Stimulated activated CD4-positive, alpha-beta T cell treated with anti-CD3 and anti-CD28 coated beads, Interleukin-1b, Interleukin-23, amount 100 ng/mL, for 1 hour (primary cell): ENCODE measurements at places on chromosomes 12 and 14.

GRCh38 chr14:54002653-54003052 is 46.0 kb upstream of the BMP4 start:
- no peak for DNase-seq

DNA sequence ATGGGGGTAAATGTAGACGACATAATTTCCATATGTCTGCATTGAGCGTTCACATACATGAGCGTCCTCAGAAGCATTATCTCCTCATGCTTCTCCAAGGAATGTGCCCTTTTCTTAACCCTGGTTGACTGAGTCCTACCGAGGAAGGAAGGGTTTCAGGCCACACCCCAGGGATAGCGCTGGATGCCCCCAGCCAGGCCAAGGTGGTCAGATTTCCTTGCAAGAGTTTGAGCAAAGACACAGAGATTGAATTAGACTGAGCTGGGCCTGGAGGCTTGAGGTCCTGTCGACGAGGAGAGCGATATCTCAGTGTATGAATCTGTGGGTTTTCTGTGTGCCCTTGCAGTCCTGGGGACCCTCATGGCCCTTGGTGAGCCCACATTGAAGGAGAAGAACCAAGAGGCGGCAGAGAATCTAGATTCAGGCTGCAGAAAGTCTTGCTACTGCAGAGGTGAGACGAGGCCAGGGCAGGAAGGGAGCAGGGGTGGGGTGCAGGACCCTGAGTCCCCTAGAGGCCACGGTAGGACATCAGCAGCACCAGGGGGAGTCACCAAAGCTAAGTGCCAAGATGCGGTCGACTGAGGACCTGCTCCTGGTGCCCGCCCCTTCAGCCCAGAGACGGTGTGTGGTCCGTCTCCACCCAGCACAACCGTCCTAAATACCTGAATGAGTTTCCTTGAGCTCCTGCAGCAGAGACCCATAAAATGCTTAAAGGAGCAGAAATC is 94.7 kb upstream of the DIO3 start:
- no peak for DNase-seq

DNA sequence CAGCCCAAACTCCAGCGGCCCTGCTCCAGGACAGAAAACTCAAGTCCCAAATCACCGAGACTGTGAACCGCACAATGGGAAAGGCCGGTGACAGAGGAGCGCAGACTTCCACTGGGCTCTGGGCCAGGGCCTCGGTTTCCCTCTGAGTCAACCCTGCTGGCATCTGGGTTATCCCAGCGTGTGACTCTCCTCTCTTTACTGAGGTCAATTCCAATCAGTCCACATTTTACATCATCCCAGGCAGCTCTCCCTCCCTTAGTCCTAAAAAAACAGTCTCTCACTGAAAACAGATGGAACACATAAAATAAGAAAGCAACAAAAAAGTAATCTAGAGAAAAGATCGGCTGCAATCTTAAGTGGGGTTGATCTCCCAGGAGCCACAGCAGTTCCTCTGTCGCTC is 36.9 kb downstream of the ITPK1 start:
- no peak for DNase-seq

DNA sequence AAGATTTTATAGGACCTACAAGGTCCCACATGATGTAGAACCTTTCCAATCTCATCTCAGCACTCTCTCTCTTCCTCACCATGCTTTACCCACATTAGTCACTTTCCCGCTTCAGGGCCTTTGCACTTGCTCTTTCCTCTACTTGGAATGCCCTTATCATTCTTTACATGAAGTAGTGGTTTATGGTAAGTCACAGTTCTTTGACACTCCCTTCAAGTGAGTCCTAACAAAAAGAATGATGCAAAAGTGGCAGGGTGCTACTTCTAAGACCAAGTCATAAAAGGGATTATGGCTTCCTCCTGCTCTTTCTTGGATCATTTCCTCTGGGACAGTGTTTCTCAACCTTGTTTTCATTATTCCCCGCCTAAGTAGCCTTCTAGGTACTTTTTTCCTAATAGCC is 13.1 kb downstream of the TMBIM4 start:
- DNase-seq: no peak

GRCh38 chr12:16796168-16796567 is 190.2 kb upstream of the LMO3 start:
- DNase-seq: no peak

DNA sequence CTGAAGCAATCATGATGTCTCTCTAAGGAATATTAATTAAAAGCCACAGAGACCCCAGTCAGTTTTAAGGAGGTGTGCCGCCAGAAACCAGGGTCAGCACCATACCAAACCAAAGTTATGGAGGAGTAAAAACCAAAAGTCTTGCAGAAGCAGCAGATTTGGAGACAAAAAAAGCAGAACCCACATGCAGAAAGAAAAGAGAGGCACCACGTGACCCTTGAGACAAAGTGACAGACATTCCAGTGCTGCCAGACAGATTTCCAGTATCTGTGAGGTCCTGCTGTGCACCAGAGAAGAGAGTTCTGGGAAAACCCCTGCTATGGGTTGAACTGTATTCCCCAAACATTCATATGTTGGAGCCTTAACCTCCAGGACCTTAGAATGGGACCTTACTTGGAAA is 59.7 kb downstream of the CAPZA3 start:
- no peak for DNase-seq

- peak; percentile 68 for DNase-seq
These were observed 135.3 kb downstream of the PRKCH start for GRCh38 chr14:61456720-61457119.

- no peak for DNase-seq
These were observed 47.8 kb downstream of the RDH12 start for GRCh38 chr14:67749341-67750084.

- no peak for DNase-seq
These were observed 75.5 kb downstream of the RAD52 start for GRCh38 chr12:873954-874353.

- DNase-seq: no peak
These were observed 12.1 kb upstream of the ANO6 start for GRCh38 chr12:45203767-45204166.

DNA sequence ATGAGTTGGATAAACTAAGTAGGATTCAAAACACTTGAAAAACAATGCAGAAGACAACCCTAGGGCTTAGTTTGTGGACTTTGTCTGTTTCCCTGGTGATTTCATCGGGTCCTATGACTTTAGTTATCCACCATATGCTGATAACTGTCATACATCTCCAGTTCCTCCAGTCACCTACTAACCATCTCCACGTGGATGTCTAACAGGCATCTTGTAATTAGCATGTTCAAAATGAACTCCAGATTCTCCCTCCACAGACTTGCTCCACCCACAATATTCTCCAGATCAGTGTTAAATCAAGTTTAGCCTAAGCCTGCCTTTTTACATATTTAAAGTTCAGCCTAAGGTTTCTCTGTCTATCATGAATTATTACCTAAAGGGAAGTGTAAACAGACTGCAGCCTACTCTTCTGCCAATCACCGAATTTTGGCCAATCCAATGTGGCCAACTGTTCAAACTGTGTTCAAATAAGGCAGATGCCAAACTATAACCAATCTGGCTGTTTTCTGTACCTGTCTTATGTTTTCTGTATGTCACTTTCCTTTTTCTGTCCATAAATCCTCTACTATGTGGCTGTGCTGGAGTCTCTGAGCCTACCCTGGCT is 87.1 kb downstream of the PAX9 start:
- DNase-seq: no peak

DNA sequence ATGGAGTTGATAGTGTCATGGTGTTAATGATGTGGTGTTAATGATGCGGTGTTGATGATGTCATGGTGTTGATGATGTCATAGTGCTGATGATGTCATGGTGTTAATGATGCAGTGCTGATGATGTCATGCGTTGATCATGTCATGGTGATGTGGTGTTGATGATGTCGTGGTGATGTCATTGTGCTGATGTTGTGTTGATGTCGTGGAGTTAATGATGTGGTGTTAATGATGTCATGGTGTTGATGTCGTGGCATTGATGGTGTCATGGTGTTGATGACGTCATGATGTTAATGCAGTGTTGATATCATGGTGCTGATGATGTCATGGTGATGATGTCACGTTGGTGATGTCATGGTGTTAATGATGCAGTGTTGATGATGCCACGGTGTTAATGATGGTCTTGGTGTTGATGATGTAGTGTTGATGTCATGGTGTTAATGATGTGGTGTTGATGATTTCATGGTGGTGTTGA is 49.1 kb upstream of the RIMBP2 start:
- no peak for DNase-seq

DNA sequence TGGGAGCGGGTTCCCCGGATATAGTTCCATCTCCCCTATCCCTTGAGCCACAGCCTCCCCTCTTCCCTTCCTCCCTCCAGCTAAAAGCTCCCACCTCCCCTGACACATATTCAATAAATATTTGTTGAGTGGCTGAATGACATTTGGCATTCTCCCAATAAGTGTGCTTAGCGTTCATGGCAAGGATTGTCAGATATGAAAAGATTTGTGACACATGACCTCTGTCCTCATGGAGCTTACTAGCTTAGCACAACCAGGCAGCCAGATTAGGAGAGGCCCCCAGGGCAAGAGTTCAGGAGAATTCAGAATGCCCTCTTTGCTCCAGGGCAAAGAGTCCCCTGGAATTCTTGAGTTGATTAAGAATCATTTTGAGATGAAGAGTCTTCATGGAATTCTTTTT is 22.5 kb upstream of the SLC6A12 start:
- DNase-seq: no peak

DNA sequence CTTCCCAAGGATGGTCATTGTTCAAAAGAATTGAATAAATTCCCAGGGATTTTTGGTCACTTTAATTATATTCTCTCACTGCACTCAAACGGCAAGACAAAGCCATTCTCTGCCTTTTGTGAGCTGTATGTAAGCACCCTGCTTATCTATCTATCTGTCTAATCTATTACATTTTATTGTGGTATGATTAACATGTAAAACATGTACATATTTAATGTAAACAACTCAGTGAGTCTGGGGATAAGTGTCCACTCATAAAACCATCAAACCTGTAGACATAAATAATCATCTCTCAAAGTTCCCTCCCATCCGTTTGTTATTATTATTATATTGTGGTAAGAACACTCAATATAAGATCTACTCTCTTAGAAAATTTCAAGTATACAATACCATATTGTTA is 167.1 kb downstream of the CAND1 start:
- DNase-seq: no peak

DNA sequence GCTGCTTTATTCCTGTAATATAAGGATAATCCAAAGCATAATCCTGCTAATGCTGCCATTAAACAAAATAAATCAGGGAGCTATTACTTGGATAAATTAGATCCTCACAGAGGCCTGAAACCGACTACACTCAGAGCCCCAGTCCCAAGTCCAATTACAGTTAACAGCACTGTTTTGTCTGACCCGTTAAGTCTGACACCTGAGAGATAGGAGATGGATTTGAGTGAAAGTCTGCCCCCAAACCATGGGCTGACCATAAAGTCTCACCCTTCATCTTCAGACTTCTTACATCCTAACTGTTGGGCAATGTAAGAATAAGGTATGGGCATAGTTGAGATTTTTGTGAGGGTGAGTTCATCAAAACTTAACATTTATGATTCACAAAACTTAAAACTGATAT is 181.7 kb downstream of the PLCZ1 start:
- DNase-seq: no peak

DNA sequence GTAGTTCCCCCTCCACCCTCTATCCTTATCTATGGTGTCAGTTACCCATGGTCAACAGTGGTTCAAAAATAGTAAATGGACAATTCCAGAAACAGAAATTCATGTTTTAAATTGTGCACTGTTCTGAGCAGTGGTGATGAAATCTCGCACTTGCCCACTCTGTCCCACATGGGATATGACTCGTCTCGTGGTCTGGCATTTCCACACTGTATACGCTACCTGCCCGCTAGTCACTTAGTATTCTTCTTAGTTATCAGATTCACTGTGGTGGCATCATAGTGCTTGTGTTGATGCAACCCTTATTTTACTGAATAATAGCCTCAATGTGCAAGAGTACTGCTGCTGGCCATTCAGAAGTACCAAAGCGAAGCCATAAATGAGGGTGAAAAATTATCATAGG is 507.0 kb downstream of the SNAPC1 start:
- DNase-seq: no peak
